GDM1 (cell line): ENCODE measurements at places on chromosomes 3 and 15.

GRCh38 chr15:80619680-80620079, 75.4 kb upstream of the ABHD17C start:
- DNase-seq = no peak

DNA sequence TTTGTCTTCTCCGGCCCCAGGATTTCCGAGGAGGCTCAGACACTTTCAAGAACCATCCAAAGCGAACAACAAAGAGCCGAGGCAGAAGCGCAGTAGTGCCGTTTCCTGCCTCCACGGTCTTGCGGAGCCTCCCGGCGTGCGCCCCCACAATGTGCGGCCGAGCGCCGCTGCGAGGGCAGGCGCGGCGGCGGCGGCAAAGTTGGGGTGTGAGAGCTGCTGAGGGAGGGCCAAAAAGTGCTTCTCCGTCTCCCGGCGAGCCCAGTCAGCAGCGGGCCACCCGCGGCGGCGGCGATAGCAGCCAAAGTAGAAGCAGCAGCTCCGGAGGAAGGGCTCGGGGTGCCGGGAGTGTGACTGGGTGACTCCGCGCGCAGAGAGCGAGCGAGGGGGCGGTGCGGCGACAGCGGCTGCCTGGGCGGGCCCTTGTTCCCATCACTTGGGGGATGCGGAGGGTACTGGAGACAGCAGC, 749.1 kb downstream of the ROBO1 start:
- DNase-seq = no peak

DNA sequence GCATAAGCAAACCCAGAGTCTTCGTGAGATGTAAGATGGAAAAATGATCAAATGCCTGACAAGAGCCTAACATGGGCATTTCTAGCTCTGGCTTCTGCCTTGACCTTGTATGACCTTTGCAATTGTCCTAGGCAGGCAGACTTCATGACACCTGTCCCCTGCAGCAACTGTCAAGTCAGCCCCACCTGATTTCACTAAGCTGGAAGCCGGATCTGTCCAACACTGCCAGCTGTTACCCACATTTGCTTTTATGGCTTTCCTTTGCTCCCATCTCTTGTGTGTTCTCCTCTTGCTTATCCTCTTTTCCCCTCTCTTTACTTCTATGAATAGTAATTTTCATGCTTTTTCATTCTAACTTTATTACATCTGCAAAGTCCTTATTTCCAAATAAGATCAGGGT, 48.5 kb upstream of the TNIK start:
- no peak for DNase-seq

GRCh38 chr3:108406661-108407206, 103.7 kb downstream of the MYH15 start:
- DNase-seq = peak; percentile 26

- no peak for DNase-seq
Observed at GRCh38 chr15:89030311-89030710, 57.9 kb upstream of the ABHD2 start.

GRCh38 chr15:69887009-69887408, 210.7 kb downstream of the TLE3 start:
- DNase-seq = no peak

- no peak for DNase-seq
Observed at GRCh38 chr3:147538034-147538433, 128.9 kb downstream of the ZIC1 start.

DNA sequence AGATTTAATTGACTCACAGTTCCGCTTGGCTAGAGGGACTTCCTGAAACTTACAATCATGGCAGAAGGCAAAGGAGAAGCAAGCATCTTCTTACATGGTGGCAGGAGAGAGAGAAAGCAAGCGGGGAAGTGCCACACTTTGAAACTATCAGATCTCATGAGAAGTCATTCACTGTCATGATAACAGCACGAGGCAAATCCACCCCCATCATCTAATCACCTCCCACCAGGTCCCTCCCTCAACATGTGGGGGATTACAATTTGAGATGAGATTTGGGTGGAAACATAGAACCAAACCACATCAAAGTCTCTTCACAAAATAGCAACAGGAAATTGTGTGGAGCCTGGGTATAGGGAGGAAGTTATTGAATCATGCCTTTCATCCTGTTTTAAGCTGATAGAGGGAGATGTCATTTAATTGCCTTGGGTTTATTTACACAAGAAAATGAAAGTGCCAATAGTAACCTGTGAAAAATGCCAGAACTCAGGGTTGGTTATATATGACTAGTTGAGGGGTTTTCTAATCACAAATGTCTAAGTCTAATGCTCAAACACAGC, 624.8 kb upstream of the LMCD1 start:
- DNase-seq = no peak

GRCh38 chr15:40768521-40769273, 1.1 kb upstream of the C15orf62 start:
- DNase-seq = no peak

DNA sequence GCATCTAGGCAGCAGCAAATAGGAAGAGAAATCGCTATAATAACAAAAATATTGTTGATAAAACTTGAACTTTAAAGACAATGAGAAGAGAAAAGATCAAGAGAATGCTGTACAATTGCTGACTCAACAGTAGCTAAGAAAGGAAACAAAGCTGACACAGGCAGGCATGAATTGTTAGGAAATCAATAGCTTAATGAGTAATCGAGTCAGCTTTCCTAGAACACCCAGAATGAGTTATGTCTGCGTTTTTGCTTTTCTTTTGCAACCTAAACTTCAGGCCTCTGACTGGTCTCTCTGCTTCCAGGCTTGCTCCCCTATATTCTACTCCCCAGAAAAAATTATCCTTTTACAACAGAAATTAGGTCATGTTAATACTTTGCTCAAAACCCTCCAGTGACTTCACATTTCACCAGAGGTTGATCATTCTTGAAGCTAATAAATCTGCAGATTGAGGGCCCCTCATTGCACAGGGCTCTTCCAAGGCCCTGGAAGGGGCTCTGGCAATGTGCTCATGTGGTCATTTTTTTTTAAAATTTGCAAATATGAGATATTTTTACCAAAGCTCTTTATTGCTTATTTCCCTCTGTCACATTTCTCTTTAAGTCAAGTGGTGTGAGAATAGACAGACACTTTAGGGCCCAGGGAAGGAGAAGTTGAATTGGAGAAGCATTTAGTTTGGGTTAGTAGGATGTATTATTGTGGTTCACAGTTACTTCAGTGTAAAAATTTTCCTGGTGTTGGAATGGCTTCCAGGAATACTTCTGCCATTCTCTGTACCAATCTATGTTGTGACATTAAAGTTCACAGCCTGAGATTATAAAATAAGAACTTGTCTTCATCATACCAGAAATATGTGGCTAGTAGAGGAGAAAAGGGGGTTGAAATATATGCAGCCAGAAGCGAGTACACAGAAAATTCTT, 116.3 kb downstream of the TMCO5A start:
- DNase-seq = no peak

DNA sequence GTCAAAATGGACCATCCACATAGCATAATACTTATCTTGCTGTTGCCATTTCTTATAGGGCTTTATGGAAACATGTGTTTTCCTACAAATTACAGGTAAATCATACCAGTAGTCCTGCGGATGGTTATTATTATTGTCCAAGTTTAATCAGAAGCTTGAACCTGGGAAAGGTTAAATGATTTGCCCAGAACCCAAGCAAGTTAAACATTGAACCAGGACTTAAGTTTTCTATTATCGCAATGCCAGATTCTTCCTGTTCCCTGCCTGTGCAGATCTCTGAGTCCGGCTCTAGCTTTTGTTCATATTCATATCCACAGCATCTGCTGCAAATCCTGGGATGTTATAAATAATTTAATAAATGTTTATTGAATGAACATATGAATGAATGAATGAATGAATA, 12.5 kb downstream of the LPP start:
- no peak for DNase-seq

DNA sequence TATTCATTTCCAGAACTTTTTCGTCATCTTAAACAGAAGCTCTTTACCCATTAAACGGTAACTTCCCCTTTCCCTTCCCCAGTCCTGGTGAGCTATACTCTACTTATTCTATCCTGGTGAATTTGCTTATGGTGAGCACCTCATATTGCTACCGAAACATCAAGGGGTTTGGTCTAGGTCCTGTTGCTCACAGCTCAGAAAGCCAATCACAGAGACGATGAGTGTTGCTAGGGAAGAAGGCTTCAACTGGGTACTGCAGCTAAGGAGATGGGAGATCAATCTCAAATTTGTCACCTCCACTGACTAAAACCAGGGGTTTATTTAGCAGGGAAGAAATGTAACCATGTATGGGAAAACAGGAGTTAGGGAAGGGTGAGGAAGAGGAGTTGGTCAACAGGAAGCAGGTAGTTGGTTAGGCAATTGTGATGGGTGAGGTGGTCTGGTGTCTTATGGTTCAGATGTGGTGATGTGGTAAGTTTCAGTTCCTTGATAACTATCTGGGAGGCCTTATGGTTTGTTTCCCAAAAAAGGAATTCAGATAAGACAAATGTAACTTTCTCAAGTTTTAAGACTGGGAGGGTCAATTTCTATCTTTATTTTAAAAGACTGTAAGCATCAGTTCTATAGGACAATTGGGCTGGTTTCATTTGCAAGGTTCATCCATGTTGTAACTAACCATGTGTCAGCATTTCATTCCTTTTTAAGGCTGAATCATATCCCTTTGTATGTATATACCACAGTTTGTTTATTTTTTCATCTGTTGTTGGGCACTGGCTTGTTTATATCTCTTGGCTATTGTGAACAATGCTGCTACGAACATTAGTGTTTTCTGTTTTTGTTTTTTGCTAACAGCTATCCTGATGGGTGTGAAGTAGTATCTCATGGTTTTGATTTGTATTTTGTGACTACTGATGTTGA, 24.3 kb downstream of the ARHGAP11B start:
- DNase-seq = no peak

- DNase-seq = no peak
Observed at GRCh38 chr15:60394689-60395097, 3.1 kb downstream of the ANXA2 start.

DNA sequence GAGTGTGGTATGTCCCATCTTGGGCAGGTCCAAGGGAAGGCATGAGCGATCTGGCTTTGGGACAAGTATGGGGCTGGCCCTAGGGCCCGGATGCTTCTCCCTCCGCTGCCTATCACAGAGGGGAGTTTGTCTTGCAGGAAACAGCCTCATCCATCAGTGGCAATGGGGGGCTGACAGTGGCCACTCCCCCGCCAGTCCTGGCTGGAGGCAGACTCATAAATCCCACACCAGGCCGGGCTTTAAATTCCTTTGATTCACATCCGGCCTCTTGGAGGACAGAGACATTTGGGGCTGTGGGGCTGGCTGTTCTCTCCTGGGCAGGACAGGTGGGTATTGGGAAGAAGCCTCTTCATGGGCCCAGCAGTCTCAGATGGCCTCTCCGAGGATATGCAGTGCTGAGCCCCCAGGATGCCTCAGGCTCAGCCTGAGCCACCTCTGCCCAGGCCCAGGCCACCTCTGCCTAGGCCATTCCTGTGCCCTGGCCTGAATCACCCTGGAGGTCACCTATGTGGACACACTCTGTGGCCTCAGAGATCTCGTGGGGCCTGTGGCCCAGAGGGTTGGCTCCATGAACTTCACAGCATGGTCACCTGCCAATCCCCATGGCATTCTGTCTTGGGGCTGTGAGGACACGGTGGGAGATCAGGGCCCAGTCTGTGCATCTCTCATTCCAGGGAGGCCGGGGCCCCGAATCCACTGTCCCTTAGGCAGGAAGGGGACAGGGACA, 84.2 kb upstream of the GOLGA6L4 start:
- no peak for DNase-seq

- no peak for DNase-seq
Observed at GRCh38 chr3:24944805-24945520, 450.3 kb upstream of the THRB start.

- peak; percentile 16 for DNase-seq
Observed at GRCh38 chr15:92714077-92714476, 58.5 kb upstream of the FAM174B start.

DNA sequence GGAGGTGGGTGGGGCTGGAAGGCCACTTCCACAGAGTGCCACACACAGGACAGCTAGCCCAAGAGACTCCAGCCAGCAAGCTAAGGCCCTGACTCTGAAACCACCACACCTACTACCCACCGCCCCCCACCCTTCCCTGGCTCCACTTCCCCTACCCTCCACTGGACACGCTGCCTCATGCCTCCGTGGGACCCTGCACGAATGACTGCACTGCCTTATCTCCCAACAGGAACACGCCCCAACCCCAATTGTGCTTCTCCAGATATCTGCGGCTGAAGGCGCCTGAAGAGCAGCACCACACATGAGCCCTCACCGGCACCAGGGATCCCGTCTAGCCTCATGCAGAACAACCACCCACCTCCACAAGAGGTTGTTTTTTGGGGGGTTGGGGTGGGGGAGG, 2.7 kb downstream of the LINGO1 start:
- no peak for DNase-seq

GRCh38 chr3:58238830-58239229, 1.2 kb downstream of the ABHD6 start:
- no peak for DNase-seq

DNA sequence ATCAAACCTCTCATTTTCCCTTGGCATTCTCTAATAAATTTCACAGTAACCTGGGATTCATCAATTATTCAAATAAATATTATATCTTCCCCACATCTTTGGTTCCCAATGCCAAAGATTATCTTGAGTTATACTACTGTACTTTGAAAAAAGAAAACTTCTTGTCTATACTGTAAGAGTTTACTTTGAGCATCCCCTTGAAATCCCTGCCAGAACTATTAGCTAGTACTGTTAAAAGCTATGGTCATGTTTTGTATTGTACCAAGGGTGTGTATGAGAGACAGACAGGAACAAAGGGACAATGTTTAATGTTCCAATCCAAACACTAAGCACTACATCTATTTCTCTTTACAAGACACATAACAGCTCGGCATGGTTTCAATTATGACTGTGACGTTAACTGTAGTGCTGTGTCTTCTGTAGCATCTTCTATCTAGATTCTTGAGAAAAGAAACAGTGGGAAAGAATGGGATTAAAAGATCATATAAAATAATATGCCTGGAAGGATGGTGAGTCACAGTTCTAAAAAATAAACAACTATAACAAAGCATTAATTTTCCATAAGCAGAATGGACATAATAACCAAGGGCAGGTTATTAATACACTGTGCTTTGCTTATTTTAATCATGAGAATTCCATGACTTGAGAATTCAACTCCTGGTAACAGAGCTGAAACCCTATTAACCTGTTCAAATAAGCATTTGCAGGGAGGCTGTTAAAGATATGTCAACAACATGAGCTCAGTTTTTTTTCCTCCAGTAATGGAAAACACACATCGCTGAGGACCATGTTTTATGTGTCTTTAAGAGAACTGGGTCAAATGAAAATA, 71.1 kb downstream of the ALDH1A2 start:
- no peak for DNase-seq

DNA sequence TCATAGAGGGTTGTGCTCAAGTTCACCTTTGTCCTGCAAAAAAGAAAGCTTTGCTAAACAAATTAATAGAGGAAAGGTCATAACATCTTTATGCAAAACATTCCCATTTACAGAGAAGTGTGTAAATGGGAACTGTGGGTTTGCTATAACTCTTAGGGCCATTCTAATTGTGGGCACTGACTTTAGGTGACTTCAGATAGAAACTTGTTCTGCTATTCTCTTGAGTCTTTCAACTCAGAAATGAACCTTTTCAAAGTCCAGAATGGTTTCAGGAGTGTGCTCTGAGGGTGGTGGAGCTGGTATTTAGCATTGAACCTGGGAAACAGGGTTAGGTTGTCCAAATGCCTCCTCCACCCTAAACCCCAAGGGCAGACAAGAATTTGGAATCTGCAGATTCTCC, 34.0 kb downstream of the SPTSSB start:
- DNase-seq = no peak

- DNase-seq = no peak
Observed at GRCh38 chr3:58544541-58544940, 7.6 kb upstream of the ACOX2 start.
